ENCODE measurements at places on chromosomes 13 and 19.

- peak; percentile 52 for DNase-seq
These were observed 3.9 kb downstream of the TMEM147 start for GRCh38 chr19:35549174-35549788.

DNA sequence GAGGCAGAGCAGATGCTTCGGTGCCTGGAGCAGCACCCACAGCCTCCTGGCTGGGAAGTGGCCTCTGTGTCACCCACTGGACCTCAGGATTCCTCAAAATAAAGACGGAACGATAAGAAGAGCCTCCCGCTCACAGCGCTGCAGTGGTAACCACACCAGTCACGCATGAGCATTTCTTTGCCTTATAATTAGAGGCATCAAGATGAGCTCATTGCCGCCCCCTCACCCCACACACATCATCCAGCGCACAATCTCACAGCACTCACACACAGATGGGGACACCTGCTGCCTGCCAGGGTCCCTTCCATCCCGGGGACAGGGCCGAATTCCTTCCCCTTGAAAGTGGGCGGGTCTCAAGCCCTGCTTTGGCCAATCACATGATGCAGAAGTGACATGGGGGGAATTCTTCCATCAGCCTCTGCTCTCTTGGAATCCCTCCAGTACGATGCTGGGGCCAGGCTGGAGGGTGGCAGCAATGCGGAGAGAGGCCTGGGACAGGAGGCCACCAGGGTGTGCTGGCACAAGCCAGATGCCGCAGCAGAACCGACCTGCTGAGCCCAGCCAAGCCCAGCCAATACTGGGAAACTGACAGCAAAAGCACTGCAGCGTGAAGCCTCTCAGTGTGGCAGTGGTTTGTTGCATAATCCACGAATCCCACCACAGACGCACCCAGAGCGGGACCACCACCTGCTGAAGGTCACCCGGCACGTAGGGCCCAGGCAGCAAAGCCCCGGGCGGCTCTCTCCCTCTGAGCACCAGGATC, 16.0 kb downstream of the PIP5K1C start:
- DNase-seq: no peak

DNA sequence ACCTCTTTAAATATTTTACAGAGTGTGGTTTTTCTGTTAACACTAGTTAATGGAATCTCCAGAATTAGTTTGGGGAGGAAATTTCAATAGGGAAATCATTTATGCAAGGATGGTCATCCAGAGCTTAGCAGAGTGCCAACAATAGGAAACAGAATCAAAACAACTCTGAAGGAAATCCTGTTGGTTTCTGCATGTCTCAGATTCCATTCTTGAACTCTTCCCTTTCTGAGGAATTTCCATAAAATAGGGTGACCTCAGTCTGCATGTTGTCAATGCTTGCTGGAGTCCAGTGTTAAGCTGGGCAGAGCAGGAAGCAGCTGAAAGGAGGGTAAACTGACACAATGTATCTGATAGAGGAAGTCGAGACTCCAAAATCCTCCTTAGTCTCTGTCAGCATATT, 16.9 kb downstream of the CBY2 start:
- no peak for DNase-seq

DNA sequence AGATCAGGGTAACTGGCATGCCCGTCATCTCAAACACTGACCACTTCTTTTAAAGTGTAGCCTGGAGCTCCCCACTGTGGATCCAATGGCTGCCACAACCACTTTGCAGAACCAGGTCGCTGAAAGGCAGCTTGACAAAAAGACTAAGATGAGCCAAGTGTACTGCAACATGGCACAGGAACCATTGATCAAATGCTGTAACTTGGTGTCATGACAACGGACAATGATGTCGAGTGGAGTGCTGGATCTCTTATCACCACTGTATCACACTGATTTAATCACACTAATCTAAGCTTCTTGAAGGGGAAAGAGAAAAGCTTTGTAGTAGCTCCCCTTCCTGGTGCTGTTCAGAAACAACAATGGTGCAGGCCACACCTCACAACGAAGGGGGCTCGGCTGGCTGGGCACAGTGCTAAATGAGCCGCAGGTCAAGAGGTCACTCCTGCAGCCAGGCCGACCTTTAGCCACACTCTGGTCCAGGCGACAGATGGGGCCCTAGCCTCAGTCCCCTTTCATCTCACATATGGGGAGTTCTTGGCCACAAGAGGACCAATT, 2.2 kb upstream of the TNFRSF19 start:
- no peak for DNase-seq

- DNase-seq: no peak
These were observed 14.9 kb downstream of the PLA2G4C start for GRCh38 chr19:48095612-48096175.

- no peak for DNase-seq
These were observed 19.7 kb downstream of the KLHL26 start for GRCh38 chr19:18656337-18657086.

GRCh38 chr13:25988661-25989060, 63.2 kb downstream of the SHISA2 start:
- DNase-seq: no peak

DNA sequence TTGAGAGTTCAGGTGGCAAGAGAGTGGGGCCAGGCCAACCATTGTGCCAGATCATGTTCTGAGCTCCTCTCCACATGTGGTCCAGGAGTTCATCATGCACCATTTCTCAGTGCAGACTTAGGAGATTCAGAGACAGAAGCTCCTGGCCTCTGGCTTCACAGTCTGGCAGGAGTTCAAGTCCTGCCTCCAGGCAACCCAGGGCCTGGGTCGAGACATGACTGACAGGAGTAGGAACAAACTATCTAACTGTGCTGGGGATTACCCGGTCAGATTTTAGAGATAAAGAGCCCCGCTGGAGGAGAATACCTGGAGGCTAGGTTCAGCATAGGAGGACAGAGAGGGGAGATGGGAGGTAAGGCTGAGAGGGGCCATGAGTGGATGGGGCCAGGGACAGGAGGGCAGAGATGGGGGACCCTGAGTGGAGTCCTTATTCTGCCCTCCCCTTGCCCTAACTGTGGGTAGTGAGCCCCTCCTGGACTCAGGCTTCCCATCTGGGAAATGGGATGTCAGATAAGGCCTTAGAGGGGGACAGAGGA, 906 bp upstream of the CYP4F11 start:
- DNase-seq: no peak

- no peak for DNase-seq
These were observed 407 bp upstream of the ZNF440 start for GRCh38 chr19:11813703-11814028.

DNA sequence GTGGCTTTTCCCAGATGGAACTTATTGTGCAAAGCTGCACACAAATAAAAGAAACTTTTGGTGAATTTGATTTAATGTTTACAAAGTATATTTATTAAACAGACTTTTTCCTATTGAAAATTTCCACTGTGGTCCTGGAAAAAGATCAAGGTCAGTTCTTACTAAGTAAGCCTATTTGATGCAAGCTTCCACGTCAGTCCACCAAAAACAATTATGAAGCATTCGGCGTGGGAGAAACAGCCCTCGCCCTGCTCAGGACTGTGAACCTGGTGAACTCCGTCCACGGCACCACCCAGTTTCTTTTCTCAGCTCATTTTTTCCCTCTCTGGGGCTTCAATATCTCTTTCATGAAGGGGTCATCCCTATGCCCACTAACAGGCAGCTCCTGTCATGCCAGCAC, 149.8 kb downstream of the EFNB2 start:
- no peak for DNase-seq

DNA sequence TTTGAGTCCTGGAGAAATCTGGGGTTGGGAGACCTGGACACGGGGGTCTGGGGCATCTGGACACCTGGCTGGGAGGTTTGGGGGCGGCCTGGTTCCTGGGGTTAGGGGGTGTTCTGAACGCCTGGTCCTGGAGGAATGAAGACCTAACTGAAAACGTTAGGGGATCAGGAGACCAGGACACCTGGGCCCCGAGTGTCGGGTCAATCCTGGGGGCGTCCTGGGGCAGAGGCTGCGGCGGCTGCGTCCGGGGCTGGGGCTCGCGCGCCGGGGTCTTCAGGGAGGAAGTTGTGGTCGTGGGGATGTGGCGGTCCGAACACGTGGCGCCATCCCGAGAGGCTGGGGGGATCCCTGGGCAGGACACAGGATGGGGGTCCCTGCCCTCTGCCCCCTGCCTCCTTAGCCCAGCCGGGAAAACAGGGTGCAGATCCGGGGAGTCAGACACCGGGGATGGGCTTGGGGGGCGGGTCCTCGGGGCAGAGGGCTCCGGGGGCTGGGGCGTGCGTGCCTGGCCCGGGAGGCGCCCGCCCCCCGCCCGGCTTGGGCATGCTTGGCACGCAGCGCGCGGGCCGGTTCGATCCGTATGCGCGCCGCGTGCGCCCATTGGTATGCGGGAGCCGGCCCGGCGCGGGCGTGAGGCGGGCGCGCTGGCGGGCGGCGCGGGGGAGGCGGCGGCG, 632 bp downstream of the NPAS1 start:
- no peak for DNase-seq

DNA sequence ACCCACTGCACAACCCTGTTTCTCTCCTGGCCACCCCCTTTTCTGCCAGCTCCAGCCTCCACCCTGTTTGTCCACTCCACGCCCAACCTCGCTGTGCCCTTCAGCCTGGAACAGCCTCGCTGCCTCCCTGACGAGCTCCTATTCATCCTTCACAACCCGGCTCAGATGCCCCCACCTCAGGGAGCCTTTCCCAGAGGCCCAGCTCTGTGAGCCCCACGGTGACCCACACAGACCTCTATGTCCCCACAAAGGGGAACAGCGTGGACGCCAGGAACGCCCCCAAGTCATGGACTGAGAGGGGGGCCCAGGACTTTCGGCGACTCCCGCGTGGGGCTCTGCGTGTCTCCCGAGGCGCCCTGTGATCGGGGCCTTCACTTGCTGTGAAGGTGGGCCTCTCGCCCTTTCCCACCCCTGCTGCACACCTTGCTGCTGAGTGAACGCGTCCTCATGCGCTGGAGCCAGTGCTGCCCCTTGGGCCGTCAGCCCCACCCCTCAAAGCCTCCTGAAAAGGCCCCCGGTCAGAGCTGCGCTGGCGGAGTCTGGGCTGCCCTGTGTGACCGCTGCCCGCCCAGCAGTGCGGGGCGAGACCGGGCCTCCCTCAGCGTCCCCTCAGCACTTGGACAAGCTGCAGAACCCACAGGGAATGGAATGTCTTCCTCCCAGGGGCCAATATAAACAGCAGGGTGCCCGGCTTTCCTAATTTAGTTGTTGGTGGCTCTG, 40.0 kb downstream of the ADPRHL1 start:
- no peak for DNase-seq

DNA sequence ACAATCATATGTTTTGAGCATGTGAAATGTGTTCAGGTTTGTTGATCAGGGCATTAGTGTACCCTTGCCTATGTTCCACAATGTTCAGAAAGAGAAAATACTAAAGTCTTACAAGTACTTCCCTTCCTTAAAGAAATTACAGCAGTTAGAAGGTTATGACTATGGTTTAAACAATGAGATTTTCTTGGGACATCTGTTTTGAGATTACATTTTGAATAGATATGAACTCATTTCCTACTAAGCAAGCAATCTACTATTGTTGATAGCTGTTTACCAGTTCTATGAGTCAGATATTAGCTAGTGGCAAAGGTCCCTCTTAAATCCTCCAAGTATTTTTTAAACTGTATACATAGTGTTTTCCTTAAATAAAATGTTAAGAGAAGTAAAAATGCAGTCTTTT, 241.3 kb downstream of the DACH1 start:
- DNase-seq: no peak

- DNase-seq: no peak
These were observed 1095.4 kb upstream of the PCDH20 start for GRCh38 chr13:62510906-62511655.

DNA sequence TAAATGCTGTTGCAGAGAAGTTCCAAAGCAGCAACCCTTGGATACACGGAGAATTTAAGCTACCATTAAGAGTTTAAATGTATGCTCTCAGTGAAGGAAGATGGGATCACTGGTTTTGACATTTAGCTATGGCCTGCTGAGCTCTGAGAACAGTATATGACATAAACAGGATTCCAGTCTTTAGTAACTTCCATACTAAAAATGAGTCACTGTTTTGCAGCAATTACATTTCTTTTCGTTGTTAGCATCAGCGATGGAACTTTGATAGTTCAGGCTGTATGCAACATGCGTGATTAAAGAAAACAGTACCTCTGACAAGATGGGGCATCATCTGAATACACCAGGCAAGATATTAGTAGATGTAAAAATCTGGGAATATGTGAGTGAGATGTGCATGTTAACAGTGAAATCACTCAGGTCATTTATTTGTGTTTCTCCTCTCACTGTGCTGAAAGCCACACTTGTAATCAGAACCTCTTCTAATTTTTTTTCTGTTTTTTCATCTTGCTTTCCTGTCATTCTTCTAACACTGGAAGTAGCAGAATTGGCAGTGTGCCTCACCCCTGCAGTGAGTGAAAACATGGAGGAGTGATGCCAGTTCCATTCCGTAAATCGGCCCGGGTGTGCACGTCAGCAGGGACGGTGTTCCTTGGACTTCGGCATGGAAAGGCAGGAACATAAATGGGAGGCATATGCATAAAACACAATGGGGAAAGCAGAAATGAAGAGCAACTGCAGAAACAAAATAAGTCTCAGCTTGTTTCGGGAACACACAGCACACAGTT, 361.5 kb downstream of the OXGR1 start:
- no peak for DNase-seq

GRCh38 chr13:73335210-73335609, 276.4 kb downstream of the KLF5 start:
- no peak for DNase-seq

GRCh38 chr13:20408181-20408580, 117.5 kb downstream of the CRYL1 start:
- DNase-seq: no peak
